ENCODE measurements at places on chromosomes 3 and 15.

GRCh38 chr15:68445351-68445750, 13.4 kb upstream of the ITGA11 start:
- no peak for DNase-seq

GRCh38 chr3:191372122-191372521, 41.8 kb upstream of the UTS2B start:
- no peak for DNase-seq

DNA sequence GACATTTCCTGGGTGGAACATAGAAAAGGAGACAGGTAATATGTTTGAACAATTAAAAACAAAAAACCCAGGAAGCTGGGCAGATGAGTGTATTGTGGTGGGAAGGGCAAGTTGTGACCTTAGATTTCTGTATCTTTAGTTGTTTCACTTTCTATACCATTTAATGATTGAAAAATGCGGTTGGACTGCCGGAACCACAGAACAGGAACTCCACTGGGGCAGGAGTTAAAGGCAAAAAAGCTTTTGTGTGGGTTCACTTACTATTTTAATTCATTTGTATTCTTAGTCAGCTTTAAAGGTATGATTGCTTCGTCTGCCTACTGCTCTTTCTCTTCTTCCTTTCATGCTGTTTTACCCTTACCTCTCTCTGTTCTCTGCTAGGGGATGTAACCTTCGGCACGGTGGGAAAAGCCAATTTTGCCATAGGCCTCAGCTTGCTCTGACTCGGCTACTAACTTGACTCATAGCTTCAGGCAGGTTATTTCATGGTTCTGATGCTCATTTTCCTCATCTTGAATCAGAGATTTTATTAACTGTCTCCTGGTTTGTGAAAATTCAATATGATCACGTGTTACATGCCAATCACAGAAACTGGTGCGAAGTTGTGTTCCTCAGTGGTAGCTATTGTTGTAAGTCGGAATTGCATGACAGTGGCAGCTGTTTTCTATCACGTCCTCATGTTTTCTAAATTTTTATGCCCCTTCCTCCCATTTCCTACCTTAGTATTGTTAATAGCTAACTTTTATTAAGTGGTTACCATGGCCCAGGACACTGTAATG, 1.6 kb upstream of the MCTP2 start:
- DNase-seq = no peak

DNA sequence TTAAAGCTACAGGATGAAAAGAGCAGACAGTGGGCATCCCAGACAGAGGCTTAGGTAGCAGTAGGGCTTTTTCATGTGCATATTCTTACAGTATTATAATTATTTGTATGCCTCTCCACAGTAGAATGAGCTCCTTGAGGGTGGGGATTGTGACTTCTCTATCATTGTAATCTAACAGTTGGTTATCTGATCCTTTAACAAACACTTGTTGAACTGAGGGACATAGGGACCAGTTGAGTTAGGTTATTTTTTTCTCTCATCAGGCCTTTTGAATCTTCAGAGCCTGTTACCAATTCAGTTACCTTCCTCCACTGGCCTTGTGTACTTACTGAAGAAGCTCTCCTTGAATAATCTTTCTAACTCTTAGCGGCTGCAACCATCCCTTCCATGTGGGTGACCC, 1.2 kb downstream of the LSM3 start:
- DNase-seq = no peak

GRCh38 chr15:62497356-62497755, 332.3 kb upstream of the C2CD4B start:
- no peak for DNase-seq

Measured in stimulated activated CD4-positive, alpha-beta T cell treated with anti-CD3 and anti-CD28 coated beads, Interleukin-12 subunit alpha, Interleukin-12 subunit beta, amount 100 ng/mL, for 4 hours (primary cell).